ENCODE measurements at places on chromosomes 2 and 18. TPM values are rescaled to one million over a fixed set of nuclear protein-coding genes. Genes with fewer than 3 reads are reported as not detected.
A peak's percentile ranks its signal among the peaks of the same experiment; 100 is the strongest.

TRIM43 gene
- not detected for total RNA-seq

DNA sequence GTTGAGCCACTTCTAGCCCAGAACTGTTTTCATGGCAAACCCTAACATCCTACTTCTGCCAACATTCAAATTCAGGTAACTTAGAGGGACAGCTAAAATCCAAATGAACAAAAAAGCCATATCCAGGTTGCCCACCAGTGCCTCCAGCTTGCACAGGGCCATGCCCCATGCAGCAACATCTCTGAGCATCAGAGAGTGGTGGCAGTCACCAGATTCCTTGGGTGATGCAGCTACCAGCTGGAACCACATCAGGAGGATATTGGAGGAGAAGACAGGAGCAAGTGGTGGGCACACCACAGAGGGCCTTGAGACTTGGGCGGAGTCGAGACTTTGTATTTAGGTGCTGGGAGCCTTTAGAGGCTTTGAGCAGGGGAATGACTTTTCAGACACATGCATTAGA lies 50.5 kb downstream of the SDC1 start:
- DNase-seq, result no peak

GRCh38 chr2:239186516-239187357 lies 214.1 kb downstream of the HDAC4 start:
- DNase-seq, result peak; percentile 5

DNA sequence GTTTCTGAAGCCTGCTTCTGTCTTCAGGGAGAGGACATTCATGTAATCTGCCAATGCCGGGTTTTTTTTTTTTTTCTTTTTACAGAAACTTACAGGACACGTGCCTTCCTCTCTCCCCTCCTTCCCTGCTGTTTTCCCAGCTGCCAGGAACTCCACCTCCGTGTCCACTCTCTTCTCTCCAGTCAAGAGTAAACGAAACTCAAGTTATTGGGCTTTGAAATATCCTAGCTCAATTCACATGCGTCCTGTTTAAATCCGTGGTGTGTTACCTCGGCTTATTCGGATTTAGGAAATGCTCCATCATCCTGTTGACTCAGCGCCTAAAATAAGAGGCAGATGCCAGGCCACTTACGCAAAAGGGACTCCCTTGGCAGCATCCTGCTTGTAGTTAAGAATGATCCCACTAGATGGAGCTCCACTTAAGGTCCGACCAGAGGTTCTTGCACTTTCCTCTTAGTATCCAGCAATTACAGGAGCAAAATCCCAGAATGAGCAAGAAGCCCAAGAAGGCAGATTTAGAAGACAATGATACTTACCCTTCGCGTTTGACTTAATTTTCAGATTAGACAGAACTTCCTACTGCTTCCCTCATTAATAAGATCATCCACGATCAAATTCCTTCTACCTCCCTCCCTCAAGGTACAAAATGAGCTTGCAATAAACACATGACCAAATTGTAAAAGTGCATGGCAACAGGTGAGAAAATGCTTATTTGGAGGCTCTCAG lies 97.2 kb upstream of the ZCCHC2 start:
- DNase-seq, result peak; percentile 70

DNA sequence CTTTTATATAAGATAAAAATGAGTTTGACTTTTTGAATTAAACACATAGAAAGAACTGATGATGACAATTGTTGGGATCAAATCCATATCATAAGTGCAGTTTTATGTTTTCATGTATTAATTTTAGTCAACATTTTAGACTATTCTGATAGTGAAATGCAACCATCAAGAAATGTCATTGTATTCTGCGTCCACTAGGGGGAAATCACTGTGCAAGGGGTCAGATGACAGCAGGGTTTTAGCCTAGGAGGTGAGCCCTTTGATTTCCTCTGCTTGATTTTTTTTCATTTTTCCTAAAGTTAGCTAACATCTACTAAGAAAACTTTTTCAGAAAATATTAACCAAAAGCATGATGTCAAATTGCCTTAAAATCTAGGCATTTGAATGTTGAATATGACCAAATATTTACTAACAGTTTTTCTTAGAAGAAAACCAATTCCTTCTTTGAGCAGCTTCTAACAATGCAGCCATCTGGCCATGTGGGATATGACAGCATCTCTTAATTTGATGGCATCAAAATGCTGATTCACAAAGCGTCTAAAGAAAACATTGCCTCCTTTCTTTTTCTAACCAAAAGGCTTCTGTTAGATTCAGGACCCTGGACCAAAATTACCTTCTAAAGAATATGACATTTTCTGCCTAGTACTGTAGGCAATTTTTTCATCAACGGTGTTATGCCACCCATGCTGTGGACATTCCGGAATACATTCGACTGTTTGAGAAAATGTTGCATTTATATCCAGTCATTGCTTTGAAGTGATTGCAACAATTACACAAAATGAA lies 141.5 kb downstream of the SPHKAP start:
- no peak for DNase-seq

DNA sequence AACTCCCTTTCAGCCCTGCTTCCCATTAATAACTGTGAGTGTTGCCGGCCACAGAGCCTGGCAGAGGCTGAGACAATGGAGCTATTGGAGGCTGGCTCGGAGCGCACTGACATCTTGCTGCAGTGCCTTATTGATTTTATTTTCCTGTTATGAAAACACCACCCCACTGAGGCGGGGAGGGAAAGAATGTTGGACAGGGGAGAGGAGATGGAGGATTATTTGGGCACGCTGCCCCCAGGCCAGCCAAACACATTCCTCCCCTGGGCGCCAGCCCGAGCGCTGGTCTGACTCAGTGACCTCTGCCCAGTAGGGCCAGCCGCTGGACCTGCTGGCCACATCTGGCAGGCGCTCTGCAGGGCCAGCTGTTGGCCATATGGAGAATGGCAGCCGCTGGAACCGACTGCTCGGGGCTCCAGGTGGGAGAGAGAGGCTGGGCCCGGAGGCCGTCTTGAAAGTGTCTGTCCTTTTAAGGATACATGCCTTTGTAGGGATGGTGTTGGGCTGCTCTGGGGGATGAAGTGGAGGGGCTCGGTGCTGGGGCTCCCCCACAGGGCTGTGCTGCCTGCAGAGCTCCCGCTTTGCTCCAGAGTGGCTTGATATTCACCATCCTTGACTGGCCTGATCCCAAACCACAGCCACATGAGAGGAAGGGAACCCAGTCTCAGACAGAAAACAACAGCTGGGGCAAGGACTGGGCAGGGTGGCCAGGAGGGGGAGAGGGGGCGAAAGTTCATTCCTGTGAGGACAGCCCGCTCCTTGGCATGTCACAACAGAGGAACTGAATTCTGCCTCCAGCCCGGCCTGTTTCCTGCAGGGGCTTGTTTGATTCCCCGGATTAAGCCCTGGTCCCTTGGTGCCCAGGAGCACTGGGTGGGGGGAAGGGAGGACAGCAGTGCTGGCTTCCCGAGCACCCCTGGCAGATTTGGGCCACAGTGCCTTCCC lies 179.0 kb downstream of the KLHL29 start:
- no peak for DNase-seq

- no peak for DNase-seq
Measured at GRCh38 chr2:205138735-205139134, 543.6 kb upstream of the NRP2 start.

Measured in activated CD4-positive, alpha-beta memory T cell treated with anti-CD3 and anti-CD28 coated beads for 36 hours (primary cell).